ENCODE measurements at places on chromosomes 3 and 15.

DNA sequence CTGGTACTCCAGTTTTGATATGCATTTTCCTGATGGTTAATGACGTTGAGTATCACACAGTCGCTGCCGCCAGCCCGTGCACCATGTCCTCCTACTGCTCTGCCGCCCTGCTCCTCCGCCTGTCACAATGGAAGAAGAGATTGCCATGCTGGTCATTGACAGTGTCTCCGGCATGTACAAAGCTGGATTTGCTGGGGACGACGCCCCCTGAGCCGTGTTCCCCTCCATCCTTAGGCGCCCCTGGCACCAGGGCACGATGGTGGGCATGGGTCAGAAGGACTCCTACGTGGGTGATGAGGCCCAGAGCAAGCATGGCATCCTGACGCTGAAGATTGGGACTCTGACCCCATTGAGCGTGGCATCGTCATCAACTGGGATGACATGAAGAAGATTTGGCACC is 65.9 kb downstream of the SYN2 start:
- DNase-seq, result no peak

DNA sequence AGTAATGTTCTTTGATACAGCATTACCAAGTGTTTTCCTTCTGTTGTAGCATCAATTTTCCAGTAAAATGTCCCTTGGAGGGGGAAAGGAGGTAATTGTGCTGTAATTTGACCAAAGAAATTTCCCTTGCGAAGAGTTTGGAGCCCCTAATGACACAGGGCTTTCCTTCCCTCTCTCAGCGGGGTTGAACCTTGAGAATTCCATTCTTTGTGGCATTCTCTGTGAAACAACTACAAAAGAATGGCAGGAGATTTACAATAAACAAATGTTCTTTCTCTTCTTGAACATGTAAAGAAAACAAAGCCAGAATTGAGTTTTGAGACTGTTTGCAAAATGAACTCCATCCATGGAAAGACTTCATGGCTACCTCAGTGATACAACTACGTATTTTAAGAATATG is 53.4 kb downstream of the SIDT1 start:
- DNase-seq, result no peak

GRCh38 chr3:126508564-126508964 is 9.0 kb downstream of the UROC1 start:
- no peak for DNase-seq

DNA sequence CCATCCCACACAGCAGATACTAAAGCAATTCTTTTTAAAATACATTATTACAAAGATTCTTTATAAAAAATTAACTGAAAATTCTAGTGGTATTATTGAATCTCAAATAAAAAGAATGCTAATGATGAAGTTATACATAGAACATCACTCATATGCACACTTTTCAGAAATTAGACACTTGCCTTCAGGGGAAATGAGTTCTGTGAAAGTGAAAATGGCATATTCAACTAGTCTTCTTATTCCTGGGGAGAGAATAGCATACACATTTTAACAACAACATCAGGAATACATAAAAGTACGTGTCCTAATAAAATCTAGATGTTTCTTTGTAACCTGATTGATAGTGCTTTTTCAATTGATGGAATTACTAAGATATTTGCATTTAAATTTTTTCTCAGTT is 36.8 kb upstream of the DHX36 start:
- no peak for DNase-seq

DNA sequence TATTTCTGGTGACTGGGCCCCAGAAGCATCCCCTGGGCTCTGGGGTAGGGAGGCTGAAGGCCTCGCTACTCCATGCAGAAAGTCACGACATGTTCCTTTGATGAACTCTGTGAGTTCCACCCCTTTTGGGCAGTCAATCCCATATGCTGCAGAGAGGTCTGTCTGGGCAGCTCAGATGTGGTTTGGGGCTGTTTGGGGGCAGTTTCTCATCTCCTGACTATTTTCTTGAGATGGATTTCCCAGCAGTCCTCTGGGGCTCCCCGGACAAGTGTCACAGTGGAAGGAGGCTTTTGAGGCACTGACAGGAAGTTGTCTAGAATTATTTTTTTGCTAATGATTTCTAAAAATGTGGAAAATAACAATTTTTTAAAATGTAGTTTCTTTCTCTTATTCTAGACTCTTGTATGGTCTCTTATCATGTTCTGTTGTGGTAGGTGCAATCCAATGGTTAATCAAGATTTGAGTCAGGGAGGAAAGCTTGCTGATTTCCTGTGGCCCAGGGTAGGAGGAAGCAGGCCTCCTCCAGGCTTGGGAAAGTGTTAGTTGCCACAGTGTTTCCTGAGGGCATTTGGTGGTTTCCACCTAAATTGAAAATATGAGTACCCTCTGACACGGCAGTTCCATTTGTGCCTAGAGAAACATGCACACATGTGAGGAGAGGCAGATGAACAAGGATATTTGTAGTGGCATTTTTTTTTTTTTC is 19.9 kb upstream of the TATDN2 start:
- DNase-seq, result no peak

DNA sequence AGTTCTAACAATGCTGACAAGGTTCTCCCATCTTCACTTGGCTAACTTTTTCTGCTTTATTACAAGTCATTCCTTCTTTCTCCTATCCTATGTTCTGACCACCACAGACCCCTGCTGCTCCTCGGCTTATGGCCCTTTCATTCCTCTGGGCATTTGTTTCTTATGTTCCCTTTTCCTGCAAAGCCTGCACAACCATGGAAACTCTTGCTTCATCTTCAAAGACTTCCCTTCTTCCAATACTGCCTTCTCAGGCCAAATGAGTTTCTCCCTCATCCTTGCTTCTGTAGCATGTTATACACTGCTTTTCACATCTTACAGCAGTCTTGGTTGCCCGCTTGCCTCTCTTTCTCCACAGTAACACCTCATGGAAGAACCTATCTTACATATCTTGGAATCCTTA is 17.9 kb upstream of the ATOSA start:
- DNase-seq, result no peak

DNA sequence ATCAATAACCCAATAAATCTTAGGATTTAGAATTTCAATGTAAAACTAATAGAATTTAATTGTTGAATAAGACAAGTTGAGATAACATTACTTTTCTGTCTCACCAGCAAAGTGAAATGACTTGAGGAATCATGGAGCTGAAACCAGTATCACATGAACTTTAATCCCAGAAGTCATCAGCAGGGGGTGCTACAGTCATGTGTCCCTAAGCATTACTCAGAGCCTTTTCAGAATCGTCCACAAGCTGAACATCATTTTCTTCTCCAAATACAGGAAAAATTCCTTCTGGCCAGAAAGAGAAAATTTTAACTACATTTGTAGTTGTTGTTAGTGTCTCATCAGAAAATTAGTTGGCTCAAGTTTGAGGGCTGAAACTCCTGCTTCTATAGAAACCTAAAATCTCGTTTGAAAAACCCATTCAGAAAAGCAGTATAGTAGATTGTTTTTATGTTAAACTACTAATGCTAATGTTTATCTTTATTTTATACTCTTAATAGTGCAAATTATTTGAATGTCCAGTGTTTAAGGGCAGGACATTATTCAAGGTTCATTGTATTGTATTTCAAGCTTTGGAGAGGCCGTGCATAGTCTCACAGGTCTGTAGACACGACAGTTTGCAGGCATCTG is 384.1 kb downstream of the PLOD2 start:
- DNase-seq, result no peak

GRCh38 chr3:133572158-133573053 is 1.1 kb upstream of the CDV3 start:
- no peak for DNase-seq

DNA sequence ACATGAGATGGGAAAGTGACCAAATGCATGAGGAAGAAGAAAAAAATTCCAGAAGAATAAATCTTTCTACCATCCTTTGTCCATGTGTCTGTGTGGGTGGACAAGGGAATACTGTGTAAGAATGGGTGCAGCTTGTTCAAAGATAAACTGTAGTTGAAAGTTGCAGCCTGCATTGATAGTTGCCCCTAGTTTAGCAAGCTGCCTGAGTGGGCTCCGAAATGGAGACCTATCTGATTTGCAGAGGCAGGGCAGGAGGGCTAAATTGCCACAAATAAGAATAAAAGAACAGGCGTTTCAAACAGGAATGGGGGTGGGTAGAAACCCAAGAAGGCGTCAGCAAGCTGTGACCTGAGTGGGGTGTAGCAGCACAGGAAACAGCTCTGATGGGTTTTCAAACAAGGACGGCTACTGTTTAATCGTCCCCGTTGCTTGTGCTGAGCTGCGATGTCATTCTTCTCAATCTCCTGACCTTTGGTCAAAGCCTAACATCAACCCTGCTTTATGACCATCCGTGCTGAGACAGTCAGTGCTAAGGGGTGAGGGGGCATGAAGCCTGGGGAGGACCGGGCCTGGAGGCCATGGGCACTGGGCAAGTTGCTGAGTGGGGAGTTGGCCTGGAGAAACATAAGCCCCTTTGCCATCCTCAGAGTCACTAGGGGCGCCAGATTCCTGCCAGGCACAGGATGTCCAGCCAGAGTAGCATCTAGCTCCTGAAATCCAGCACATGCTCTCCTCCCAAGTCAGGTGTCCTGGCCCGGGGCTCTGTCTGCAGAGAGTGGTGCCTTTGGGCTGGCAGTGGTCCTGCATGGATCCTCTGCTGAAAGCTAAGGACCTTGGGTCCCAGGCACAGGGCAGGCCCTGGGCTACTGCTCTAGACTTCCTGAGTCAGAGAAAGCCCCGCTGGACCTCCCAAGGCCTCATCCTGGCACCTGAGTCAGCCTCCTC is 19.2 kb upstream of the C15orf39 start:
- DNase-seq, result no peak

DNA sequence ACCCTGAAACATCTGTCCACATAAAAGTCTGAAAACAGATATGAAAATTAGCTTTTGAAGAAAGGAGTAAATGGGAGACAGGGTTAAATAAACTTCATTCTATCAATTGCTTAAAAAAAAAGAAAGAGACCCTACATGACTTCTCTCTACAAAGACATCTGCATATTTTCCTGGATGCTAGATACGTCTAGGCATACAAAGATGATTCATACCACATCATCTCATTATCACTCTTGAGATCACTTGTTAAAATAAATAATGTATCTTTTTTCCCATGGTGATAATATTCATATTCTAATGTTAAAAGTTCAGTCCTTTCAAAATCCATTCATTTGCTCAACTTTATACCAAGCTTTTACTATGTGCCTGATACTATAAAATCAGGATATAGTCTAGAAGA is 295.8 kb downstream of the MAGI1 start:
- no peak for DNase-seq

GRCh38 chr3:48468329-48468731 is 21.8 kb downstream of the ATRIP start:
- DNase-seq, result no peak

- DNase-seq, result no peak
These were observed 555.2 kb downstream of the MAGI1 start for GRCh38 chr3:65483480-65483879.

GRCh38 chr15:42079401-42079908 is 14.9 kb downstream of the PLA2G4D start:
- no peak for DNase-seq

DNA sequence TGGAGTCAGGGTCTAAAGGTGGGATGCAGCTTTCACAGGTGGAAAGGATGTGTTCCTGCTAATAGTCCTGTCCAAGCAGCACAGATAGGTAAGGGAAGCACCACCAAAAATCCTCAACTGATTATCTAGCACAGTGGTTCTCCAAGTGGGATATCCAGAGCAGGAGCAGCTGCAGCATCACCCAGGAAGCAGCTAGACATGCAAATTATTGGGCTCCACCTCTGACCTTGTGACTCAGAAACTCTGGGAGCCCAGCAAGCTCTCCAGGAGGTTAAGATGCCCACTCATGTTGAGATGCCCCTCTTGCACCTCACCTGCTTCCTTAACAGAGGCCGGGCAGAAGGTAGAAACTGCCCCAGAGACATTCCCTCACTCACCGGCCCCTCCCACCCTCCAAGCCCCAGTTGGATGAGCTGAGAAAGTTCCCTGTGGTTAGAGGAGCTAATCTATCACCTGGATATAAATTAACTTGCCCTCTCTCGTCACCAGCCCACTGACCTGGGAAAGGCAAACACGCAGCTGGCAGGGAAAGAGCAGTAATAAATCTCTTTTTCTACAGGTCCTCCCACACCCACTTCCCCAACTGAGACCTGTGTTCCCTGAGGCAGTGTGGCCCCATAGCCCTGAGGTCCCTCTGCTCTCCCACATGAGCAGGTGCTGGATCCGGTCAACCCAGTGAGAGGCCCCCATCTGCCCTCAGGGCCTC is 39.3 kb downstream of the ADCY5 start:
- no peak for DNase-seq

GRCh38 chr15:83940136-83940535 is 286.2 kb downstream of the ADAMTSL3 start:
- no peak for DNase-seq

GRCh38 chr3:131353986-131354385 is 27.6 kb upstream of the NUDT16 start:
- no peak for DNase-seq

- no peak for DNase-seq
These were observed 9.6 kb downstream of the MESP2 start for GRCh38 chr15:89785774-89786140.

GRCh38 chr15:43776101-43776717 is 557 bp downstream of the ELL3 start:
- DNase-seq, result no peak

DNA sequence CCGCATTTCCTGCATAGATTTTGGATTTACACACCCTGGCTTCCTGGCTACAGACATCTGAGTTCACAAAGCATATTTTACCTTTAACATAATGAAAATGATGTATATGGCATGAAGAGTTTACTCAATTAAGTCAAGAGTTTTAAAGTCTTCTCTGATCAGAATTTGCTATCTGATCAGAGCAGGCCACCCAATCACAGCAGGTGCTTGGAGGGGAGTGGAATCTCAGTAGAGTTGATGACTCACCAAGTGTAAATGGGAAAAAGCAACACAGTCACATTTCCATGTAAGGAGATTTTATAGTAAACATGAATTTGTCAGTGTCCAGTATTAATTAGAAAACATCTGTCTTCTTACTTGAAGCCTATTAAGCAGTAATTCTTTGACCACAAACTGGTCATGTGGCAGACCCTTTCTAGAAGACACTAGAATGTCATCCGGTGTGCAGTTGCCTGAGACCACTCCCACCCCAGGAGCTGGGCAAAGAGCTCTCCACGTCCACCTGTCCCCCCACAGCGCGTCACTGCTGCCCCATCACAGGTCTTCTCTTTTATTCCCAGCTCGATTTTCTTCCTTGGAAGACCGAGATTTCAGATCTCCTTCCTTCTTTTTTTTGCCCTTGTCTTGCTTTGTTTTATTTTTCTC is 10.8 kb downstream of the MESD start:
- DNase-seq, result no peak

- DNase-seq, result no peak
These were observed 65.3 kb downstream of the MEIS2 start for GRCh38 chr15:37034835-37035748.

GRCh38 chr15:94352636-94353487 is 121.5 kb downstream of the MCTP2 start:
- DNase-seq, result no peak

- DNase-seq, result no peak
These were observed 41.5 kb upstream of the CFAP161 start for GRCh38 chr15:81092559-81092902.

GRCh38 chr3:56389183-56389830 is 79.0 kb downstream of the ERC2 start:
- no peak for DNase-seq

All from stimulated activated CD8-positive, alpha-beta memory T cell treated with anti-CD3 and anti-CD28 coated beads, Interleukin-12 subunit alpha, Interleukin-12 subunit beta, amount 100 ng/mL, for 1 hour (primary cell).